ENCODE measurements at places on chromosomes 11 and 22.

DNA sequence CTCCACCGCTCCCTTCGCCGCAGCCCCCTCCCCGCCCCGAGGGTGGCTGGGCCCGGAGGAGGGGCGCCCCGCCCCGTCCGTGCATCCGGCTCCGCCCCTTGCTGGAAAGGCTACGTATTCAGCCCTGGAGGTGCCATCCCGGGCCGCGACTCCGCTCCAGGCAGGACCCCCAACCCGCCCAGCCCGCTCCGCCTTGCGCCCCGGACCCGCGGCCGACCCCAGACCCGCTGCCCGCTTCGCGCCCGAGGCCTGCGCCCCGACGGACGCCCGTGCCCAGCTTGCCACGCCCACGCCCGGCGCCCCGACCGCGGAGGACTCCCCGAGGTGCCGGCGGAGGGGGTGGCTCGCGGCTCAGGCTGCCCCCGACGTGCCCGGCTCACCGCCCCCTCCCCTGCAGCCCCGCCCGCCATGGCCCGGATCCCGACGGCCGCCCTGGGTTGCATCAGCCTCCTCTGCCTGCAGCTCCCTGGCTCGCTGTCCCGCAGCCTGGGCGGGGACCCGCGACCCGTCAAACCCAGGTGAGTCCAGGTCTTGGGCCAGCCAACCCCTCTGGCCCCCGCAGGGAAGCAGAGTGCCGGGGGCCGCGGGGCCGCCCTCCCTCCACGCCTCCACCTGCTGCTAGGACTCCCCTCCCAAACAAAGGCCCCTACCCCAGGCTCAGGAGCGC, at the start of gene ADM2:
TSS of gene ADM2 (plus strand) at position 104 of the 667 bp plus-strand sequence. CDS start at position 409, 305 bp downstream.
- peak; percentile 55 for DNase-seq

DNA sequence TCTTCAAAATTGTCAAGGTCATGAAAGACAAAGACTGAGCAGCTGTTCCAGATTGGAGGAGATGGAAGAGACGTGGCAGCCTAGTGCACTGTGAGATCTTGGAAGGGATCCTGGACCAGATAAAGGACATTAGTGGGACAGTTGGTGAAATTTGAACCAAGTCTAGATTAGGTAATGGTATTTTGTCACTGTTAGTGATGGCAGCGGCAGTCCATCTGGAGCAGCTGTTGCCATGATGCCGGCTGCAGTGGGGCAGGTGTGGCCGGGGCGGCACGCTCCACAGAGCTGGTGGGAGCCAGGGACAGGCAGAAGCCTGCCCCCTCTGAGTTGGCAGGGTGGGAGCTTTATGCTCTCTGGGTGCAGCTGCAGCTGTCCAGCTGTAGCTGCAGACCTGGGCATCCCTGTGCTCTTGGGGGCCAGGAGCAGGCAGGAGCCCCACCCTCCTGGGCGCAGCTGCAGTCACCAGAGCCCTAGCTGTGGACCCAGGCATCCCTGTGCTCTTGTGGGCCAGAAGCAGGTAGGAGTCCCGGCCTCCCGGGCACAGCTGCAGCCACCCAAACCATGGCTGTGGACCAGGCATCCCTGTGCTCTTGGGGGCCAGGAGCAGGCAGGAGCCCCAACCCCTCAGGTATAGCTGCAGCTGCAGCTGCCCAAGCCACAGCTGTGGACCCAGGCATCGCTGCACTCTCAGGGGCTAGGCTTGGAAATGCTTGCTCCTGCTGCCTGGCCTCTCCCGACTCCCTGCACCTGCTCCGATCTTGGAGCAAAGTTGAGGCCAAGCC, 20.7 kb downstream of the DIXDC1 start:
- no peak for DNase-seq

GRCh38 chr22:27874185-27874584, 44.9 kb downstream of the PITPNB start:
- DNase-seq = no peak

- DNase-seq = no peak
Measured at GRCh38 chr11:116202922-116203321, 569.9 kb downstream of the BUD13 start.

DNA sequence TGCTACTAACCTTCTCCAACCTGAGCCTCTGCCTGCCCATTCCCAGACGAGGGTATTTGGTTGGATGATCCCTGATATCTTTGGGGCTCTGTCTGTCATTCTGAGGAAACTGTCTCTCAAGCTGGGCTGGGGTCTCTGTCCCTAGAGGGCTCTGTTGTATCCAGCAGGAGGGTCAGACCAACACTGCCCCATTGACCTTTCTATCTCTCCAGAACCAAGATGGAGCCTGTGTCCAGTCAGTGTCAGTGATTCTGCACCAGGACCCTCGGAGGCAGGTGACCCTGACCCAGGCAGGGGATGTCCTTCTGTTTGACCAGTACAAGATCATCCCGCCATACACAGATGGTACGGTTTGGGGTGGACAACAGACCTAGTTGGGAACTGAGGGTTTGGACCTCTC, 21.9 kb downstream of the OTOG start:
- DNase-seq = no peak

- peak; percentile 76 for DNase-seq
Measured at GRCh38 chr11:10657308-10658271, 36.0 kb downstream of the IRAG1 start.

GRCh38 chr11:68181719-68182451, 31.2 kb downstream of the KMT5B start:
- DNase-seq = no peak

GRCh38 chr11:15526859-15527450, 412.2 kb downstream of the INSC start:
- no peak for DNase-seq
